AG08396 (cell line): ENCODE measurements at places on chromosomes 16 and 17.

GRCh38 chr17:16286947-16287562, 66.2 kb downstream of the CENPV start:
- DNase-seq = no peak

DNA sequence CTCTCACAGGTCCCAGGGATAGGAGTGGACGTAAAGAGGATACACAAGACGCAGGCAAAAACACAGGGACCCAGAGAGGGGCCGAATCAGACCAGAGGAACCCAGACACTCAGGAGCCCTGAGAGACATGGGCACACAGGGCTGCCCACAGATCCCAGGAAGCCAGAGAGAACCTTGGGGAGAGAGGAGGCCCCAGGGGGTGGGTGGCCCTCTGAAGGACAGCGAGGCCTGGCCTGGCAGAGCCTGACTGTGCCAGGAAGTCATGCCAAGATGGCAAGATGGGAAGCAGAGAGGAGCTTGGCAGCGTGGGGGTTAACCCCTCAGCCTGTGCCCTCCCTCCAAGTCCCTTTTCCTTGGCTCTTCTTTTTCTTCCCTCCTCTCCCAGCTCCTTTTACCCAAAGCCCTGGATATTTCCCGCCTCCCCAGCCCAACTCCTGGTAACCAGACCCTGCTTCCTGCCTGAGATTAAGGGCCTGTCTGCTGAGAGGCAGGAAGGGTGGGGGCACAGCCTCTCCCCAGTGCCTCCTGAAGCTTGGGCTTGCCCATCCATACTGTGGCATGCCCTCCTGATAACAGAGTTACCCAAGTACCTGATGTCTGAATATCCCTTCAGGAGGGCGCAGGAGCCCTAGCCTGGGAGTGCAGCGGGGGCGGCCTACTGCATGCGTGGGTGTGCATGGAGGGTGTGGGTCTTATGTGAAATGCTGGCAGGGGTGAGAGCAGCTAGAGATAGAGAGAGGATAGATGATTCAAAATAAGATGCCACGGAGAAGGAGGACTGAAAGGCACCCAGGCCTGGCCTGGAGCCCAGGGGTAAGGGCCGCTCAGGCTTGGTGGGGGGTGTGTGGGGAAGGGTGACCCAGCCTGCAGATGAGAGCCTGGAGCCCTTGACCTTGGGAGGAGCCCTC, 6.0 kb upstream of the TBX21 start:
- no peak for DNase-seq

- no peak for DNase-seq
Observed at GRCh38 chr17:63002625-63003024, 36.6 kb downstream of the TANC2 start.

DNA sequence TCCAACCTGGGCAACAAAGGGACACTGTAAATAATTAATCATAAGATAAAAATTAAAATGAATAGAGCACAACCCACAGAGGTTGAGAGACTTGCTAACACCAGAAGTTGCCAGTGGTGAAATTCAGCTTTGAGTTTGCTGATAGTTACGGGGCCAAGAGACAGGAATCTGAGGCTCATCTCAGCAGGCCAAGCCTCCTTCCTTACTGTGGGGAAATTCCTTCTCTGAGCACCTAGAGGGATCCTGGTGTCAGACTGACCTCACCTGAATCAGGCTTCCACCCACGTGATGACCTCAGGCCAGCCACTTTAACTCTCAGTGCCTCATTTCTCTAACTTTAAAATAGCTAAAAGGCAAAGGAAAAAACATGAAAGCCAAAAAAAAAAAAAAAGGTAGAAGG, 4.7 kb downstream of the ABAT start:
- DNase-seq = no peak

- no peak for DNase-seq
Observed at GRCh38 chr17:290626-291025, 62.0 kb downstream of the RPH3AL start.

DNA sequence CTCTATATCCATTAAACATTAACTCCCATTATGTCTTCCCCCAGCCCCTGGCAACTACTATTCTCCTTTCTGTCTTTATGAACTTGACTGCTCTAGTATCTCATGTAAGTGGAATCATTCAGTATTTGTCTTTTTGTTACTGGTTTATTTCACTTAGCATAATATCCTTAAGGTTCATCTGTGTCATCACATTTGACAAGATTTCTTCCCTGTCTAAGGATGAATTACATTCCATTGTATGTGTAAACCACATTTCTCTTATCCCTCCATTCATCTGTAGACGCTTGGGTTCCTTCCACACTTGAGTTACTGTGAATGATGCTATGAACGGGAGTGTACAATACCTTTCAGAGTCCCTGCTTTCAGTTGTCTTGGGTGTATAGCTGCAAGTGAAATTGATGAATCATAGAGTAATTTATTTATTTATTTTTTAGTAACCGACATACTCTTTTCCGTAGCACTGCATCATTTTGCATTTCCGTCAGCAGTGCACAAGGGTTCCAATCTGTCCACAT, 399.7 kb upstream of the RBFOX1 start:
- no peak for DNase-seq

DNA sequence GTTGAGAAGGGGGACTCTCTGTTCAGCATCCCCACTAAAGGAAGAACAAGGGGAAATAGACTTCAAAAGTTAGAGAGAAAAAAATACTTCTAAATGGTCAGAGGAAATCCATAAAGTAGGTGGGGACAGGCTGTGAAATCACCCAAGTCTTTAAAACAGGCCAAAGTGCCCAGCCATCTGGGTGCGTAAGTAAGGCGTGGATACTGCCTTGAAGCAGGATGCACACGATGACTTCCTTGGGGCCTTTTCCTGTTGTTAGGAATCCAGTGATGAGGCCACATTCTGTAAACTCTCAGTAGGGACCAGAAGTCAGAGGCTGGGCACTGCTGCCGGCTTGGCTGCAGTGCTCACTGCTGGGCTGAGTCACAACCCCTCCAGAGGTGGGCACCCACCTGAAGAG, 9.2 kb downstream of the AXIN2 start:
- no peak for DNase-seq

GRCh38 chr16:51591480-51591879, 440.4 kb upstream of the SALL1 start:
- DNase-seq = no peak

DNA sequence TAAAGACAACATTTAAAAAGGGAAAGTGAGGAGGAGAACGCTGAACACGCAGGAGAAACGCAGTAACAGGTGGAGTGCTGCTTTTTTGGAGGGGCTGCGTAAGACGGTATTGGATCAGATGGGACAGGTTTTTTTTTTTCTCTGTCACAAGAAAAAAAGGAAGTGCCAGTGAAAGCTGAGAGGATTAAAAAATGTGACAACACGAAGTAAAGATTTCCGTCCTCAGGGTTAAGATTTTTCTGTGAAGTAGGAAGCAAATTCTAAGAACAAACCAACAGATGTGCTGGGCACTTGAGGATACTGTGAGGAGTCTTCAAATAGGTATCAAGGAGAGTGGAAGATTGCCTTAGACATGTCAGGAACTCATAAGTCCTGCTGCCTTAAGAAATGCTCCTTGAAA, 5.8 kb upstream of the ABCA9 start:
- no peak for DNase-seq

GRCh38 chr17:58913971-58914769, 158.5 kb downstream of the PPM1E start:
- DNase-seq = no peak

GRCh38 chr16:20868890-20869289, 31.3 kb downstream of the DCUN1D3 start:
- DNase-seq = peak; percentile 76
